ENCODE measurements at places on chromosomes 2 and 18.

DNA sequence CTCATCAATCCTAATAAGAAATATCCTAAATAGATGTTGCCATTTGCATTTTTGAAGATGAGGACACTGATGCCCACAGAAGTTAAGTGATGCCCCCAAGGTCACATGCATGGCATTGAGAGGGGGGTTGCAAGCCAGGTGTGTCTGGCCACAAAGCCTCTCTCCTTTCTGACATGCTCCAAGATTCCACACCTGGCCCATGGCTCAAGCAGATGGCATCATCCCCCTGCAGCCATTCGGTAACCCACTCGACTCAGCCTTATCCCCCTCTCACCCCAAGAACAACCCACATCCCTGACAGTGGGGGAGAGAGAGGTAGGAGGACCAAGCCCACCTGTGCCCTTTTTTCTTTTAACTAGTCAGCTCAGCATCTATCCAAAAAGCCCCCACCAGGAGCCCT is 16.5 kb upstream of the TEX51 start:
- no peak for DNase-seq

GRCh38 chr18:46407486-46408166 is 249.4 kb downstream of the LOXHD1 start:
- DNase-seq: no peak

DNA sequence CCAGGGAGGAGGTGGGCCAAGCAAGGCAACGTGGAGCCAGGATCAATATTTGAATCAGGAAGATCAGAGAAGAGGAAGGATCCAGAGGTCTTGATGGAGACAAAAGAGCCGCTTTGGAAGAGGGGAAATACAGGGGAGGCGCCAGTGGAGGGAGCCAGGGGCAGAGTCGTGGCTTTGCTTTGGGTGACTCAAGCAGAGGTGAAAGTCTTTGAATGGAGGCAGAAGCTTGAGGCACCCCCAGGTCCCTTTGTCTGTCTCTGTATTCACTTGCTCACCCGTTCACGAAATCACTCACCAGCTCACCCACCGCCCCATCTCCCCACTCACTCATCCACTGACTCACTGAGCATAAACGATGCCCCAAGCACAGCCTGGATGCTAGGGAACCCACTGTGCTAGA is 134.1 kb downstream of the ACOXL start:
- no peak for DNase-seq

- peak; percentile 4 for DNase-seq
These were observed 373.6 kb downstream of the CDH7 start for GRCh38 chr18:66124394-66124793.

GRCh38 chr2:16281451-16282335 is 341.3 kb downstream of the MYCN start:
- peak; percentile 57 for DNase-seq

DNA sequence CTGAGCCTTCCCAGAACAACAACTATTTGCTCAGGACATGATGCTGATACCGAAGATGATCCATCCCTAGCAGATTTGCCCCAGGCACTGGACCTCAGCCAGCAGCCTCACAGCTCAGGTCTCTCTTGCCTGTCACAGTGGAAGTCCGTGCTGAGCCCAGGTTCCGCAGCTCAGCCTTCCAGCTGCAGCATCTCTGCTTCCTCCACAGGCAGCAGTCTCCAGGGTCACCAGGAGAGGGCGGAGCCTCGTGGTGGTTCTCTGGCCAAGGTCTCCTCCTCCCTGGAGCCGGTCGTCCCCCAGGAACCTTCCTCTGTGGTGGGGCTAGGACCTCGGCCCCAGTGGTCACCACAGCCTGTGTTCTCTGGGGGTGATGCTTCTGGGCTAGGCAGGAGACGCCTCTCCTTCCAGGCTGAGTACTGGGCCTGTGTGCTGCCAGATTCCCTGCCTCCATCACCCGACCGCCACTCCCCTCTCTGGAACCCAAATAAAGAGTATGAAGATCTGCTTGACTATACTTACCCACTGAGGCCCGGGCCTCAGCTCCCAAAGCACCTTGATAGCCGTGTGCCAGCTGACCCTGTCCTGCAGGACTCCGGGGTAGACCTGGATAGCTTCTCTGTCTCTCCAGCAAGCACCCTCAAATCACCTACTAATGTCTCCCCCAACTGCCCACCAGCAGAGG is 15.4 kb downstream of the CEP68 start:
- no peak for DNase-seq

DNA sequence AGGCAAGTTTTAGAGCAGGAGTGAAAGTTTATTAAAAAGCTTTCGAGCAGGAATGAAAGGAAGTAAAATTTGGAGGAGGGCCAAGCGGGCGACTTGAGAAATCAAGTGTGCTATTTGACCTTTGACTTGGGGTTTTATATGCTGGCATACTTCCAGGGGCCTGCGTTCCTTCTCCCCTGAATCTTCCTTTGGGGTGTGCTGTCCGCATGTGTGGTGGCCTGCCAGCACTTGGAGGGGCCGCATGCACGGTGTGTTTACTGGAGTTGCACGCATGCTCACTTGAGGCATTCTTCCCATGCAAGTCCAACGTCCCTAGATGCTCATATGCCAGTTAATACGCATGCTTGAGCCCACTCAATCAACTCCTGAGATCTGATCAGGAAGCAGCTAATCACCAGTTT is 78.3 kb upstream of the MAP4K4 start:
- DNase-seq: peak; percentile 47

- peak; percentile 51 for DNase-seq
These were observed 61.6 kb downstream of the MFSD6 start for GRCh38 chr2:190469771-190470170.

GRCh38 chr18:33854086-33854826 is 276.2 kb downstream of the ASXL3 start:
- no peak for DNase-seq

- DNase-seq: peak; percentile 78
These were observed 287.4 kb downstream of the PRKCE start for GRCh38 chr2:45938649-45939511.

- DNase-seq: no peak
These were observed 58.6 kb upstream of the SLC25A52 start for GRCh38 chr18:31819106-31819924.

DNA sequence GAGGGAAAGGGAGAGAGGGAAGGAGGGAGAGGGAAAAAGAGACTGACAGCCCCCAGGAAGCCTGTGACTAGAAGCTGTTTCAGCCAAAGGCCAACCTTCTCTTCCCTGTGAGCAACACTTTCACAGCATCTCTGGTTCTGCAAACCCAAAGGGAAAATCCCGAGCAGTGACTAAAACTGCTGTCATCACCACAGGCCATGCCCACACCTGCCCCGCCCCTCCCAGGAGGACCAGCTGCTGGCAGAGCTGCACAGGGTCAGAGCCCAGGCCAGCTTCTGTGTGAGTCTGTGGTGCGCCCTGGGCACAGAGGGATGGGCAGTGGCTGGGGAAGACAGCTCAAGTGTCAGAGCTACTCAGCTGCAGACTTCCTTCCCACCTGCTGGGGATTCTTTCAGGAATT is 64.9 kb upstream of the OTOS start:
- DNase-seq: peak; percentile 81

DNA sequence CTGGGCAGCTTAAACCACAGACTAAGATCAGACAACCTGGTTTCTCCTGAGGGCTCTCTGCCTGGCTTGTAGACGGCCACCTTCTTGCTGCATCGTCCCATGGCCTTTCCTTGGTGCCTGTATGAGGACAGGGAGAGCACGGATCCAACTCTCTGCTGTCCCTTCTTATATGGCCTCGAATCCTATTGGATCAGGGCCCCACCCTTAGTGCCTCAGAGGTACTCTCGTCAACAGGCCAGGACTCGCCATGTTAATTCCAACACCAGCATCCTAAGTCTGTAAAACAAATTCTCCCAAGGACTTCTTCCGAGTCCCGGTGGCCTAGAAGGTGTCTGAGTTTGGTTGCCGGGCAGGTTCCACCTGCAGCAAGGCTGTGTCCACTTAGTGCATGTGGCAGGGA is 40.2 kb downstream of the ATP6V1C2 start:
- DNase-seq: no peak

DNA sequence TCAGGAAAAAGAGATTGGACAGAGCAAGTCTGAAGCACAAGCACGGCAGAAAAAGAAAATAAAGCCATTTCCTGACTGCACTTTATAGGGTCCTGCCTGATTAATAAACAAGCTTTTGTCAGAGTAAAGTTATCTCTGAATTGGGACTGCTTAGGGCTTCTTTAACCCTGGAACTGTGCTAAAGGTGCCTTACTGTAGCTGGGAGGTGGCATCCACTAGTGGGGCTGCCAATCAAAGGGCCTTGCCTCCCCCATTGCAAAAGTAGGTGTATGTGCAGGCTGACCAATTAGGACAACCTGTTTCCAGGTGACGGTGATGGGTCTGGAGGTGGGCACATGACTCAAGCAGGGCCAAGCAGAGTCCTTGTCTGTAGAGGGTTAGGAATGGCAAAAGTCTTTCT is 57.4 kb upstream of the RAPH1 start:
- no peak for DNase-seq

DNA sequence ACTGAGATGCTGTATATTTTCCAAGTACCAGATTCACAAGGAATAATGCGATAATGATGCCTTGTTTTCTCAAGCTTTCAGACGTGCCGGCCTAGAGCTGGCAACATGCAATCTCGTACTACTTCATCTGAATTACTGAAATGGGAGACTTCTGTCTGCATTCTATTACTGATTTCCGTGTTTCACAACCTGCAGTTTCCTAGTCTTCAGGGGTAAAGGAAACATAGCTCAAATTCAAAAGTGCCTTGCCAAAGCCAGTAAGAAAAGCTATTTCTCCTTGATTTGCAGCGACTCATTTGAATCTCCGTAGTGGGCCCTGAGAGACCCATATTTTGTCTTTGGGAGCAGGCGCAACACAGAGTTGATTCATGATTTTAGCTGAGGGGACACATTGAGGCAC is 289.0 kb downstream of the CNTNAP5 start:
- DNase-seq: no peak

DNA sequence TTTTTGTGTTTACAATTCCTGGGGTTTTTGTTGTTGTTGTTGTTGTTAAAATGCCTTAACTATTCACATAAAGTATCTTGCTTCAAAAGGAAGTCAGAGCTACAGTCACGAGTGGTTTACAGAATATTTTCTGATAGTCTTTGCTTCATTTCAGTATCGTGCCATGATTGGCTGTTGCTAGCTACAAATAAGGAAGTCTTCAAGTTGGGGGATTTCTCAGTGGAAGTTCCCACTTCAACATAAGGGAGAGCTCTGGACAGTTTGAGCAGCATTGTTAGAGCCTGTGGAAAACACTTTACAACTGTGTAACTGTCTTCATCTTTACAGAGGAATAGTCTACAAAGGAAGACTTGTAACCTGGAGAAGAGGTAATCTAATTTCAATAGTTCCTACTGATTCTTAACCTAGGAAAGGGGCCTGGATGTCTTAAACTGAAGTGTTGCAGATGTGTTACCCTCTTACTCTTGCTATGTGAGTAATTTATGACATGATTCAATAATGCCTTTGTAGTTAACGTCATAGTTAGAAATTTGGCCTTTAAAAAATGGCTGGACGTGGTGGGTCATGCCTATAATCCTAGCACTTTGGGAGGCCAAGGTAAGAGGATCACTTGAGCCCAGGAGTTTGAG is 23.4 kb upstream of the TANK start:
- DNase-seq: peak; percentile 26

- DNase-seq: no peak
These were observed 91.4 kb upstream of the IL1R2 start for GRCh38 chr2:101900375-101900774.

DNA sequence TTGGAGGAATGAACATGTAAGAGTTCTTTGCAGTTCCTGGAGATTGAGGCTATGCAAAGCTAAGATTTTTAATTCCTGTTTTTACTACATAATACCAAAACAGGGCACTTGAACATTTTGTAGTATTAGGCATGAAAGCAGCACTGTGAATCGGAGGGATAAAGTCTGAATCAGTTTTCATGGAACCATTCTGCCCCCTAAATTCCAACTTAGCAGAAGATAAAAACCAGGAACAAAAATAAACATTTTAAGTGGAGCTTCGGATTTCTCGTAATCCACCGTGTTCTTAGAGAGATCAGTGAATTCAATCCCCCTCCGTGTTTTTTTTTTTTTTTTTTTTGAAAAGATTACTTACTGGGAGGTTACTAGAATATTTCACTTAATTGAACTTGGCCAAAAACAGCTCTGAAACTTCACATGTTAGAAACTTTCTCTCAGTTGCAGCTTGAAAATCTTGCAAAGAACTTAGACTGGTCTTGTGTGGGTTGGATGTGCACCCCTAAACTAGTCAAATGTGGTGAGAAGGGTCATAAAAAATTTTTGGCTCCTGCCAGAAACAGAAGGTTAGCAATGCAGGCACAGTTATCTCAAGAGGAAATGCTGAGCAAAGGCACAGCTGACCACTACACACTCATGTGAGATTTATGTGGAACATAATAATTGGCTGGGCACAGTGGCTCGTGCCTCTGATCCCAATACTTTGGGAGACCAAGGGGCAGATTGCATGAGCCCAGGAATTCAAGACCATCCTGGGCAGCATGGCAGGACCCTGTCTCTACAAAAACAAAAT is 145.4 kb upstream of the RNF152 start:
- no peak for DNase-seq

DNA sequence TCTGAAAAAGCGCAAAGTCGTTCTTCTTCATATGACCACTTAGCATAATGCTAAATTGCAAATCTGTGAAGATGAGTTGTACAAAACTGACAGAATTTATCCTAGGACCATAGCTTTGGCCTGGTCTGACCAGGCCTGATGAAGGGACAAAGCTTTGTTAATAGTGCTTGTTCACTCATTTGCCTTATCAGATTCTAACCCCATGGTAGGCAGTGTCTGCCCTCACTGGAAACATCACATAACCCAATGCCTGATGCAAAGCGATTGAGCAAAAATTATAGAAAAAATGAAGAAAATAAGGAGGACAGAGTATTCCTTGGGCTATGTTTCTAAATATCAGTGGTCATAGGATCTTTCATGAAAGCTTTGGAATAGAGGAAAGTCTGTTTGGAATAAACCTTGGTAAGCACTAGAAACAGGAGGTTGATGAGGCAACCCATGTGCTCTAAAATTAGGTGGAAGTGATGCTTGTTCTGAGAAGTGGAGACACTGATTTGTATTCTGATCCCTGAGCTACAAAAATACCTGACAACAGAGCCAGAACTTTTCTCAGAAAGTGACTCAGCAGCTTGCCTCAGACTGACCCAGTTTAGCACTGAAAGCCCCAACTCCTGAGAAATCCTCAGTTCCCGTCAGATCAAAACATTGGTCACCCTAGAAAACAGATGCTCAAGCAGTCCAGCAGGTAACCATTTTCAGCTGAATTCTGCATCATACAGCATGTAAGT is 131.4 kb upstream of the MAPRE2 start:
- DNase-seq: no peak

GRCh38 chr18:8998481-8999217 is 103.8 kb upstream of the NDUFV2 start:
- no peak for DNase-seq

GRCh38 chr2:219302412-219302968 is 6.7 kb downstream of the PTPRN start:
- DNase-seq: no peak

DNA sequence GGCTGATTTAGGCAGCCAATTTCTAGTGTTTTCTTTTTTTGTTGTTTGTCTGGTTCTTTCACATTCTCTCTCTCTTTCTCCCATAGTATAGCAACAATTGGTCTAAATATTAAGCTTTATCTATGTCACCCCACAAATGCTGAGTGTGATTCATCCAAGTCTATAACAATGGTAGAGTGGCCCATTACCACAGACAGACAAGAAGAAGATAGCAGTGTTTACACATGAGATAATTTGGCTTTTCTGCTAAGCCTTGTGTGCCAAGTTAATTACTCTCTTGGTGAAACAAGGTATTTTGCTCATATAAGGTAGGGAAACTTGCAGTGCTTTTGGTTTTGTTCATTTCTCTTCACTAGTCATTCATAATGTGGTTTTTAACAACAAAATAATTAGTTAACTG is 166.5 kb downstream of the SLC8A1 start:
- DNase-seq: no peak
